ENCODE measurements at places on chromosomes 3 and 15.

DNA sequence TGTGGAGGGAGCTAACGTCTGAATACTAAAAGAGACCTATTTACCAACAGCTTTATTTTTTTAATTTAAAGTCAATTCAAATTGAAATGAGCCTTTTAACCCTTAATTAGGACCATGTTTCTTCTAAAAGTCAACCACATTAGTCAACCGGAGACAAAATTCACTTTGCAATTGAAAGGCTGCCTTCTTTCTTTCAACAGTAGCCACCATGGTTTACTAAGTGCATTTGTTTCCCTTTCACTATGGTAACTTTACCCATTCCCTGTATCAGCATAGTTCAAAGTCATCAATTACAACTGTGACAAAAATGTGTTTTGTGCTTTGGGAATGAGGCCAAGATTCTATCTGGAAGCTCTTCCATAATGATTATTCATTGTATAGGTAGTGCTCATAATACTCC is 225.4 kb downstream of the EPHA3 start:
- DNase-seq: peak; percentile 10

- no peak for DNase-seq
These were observed 36.1 kb downstream of the LSM3 start for GRCh38 chr3:14214764-14215163.

- DNase-seq: peak; percentile 82
These were observed 45.7 kb downstream of the WDR76 start for GRCh38 chr15:43872416-43873020.

DNA sequence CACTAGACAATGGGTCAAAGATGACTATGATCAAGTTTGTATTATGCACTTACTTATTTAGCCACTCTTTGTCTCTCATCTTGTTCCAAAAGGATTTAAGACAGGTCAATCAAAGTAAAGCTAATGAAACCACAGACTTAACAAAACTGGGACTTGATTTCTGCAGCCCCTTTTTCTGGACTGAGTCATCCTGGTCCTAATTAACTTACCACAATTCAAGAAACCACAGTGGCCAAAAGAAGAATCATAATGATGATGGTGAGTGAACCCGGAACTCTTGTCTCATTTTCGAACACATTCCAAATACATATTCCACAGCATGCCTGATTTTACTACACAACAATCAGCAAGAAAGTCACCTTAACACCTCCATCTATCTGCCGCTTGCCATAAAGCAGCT is 1333.0 kb downstream of the ROBO1 start:
- DNase-seq: no peak

GRCh38 chr3:31532587-31533168 is at the start of gene STT3B:
TSS of gene STT3B (plus strand) at chr3:31532925. CDS start at chr3:31532999, 74 bp downstream.
- DNase-seq: peak; percentile 93

GRCh38 chr3:85835857-85836440 is 877.2 kb downstream of the CADM2 start:
- DNase-seq: no peak

GRCh38 chr3:1056744-1057143 is 36.1 kb upstream of the CNTN6 start:
- DNase-seq: peak; percentile 18

GRCh38 chr3:24242012-24242698 is 252.5 kb downstream of the THRB start:
- peak; percentile 87 for DNase-seq

GRCh38 chr15:73573037-73573436 is 60.2 kb downstream of the NPTN start:
- no peak for DNase-seq

DNA sequence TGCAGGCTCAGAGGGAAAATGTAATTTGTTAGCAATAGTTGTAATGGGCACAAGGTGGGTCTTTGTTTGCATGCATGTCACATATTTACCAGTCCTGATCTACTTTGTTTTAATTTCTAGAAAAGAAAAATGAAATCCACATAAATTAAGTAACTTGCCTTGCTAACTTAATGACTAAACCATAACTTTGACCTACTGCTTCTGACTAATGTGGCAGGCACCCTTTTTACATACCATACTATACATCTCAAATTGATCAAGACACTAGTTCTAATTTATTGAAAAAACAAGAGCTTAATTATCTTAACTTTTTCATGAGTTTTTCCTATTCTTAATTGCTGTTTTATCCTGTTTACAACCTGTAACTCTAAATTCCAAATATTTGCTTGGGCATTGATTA is 93.2 kb downstream of the ATP11B start:
- DNase-seq: no peak

DNA sequence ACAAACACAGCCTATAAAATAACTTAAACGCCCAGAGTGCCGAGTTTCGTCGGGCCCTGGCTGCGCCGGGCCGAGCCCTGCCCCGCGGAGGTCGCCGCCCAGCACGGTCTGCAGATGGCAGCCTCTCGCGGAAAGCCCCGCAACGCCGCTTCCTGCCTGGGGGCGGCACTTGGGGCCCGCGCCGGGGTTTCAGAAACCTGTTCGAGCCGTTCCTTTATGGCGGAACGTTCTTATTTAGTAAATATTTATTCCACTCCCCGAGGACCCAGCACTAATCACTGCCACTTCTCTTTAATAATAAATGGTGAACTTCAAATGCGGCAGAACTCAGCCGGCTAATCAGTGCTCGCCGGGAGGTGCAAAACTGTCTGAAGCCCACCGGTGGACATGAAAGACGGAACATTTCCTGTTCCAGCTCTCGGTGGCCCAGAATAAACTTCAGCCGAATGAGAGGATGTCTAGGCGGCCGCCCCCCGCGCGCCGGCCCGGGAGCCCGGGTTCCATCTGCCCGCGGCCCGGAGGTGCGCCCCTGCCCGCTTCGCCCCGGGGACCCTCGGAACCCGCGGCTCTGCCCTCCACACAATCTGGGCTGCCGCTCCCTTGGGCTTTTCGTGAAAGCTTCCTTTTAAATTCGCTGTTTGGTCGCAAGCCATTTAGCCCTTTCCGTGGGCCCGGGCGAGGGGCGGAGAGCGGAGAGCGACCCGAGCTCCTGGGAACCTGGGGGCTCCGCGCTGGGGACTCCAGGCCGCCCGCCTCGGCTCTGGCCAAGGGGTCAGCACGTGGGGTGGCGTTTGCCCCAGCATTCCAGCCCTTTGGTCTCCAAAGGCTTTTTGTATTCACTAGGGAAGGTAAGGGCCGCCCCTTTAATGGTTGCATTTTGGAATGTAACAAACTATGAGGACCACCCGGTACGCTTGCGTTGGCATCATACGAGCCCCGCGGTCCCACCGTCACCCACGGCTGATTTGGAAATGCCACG is 110.8 kb upstream of the ATP11B start:
- peak; percentile 76 for DNase-seq

GRCh38 chr3:138873471-138874278 is 38.9 kb upstream of the PIK3CB start:
- DNase-seq: no peak

DNA sequence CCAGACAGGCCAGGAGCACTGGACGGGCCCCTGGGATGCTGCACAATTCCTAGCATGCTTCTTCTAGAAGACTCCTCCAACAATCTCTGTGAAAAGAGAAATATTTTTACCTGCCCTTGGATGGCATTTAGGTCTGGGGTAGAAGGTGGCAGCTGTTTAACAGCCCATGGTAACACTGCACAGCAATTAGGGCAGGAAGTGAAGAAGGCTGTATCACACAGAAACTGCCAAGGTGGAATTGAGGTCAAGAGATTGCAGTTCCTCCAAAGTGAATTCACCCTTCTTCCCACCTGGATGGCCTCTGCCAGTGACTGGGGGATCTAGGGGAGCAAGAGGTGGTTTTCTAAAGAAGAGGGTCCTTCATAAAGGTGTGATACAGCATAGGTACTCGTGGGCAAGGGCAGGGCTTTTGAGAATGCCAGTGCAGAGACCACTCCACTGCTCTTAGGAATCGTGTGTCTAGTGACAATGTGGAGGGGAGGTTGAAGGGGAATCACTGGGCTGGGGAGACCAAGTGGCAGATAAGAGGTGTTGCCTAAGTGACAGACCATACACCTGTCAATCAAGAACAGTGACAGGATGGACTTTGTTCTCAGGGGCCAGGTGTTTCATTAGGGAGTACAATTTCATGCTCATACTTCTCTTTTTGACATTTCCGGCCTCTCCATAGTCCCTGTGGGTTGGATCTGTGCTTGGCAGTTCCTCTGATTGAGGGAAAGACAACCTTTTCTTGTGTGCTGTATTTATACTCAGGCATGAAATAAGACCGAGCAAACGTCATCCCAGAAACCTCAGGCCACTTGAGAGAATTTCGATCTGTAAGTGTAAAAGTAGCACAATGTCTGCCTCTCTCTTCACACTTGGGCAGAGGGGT is 83.5 kb upstream of the BCL6 start:
- no peak for DNase-seq

DNA sequence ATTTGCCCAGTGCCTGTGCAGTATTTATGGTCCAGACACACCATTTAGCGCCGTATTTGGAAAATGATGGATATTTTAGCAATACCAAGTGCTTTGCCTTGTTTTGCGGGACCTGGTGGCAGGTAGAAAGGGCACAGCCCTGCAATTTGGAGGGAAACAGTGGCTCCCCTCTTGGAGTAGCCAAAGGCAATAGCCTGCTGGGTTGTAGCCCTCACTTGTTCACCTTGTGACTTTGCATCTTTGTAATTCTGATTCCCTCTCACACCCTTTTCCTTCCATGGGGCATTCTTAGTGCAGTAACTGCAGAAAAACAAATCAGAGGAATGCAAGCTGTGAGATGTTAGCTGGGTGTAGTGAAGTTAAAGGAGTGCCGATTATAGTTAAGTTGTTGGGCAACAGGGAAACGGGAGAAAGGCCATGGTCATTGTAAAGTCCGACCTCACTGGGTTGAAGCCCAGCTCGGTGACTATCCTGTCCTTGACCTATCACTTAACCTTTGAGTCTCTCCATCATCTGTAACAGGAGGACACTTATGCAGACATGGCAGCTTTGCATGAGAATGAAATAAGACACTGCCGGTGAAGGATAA is 131.0 kb upstream of the KLHL25 start:
- DNase-seq: no peak

- DNase-seq: no peak
These were observed 38.2 kb downstream of the SHQ1 start for GRCh38 chr3:72810063-72810462.

DNA sequence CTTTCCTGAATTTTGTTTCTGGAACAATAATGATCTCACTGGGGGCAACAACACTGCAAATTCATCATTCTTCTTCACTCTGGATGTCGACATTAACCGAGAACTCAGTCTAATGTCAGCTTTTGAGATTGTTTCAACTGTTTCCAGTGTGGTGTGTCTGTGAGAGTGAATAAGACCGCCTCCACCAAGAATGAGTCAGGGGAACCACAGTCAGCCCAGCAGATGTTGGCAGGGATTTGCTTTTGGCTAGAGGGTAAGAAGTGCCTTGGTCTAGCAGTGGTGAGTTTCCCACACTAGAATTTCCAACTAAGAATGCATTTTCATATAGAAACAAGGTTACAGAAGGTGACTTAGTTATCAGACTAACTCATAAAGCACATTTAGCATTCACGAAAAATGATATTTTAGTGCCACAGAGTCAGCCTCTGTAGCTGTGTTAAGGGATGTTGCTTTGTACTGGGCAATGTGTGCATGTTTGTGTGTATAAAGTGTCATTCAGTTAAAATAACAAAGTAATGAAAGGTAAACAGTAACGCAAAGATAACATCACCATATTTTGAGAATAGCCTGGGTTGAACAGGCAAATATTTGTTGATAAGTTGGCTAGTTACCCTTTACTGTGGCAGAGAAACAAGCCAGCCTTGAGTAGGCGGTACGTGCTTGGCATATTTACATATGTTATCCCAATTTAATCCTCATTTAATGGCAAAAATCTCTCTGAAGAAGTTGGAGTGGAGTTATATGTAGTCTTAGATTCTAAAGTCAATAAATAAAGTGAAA is 33.8 kb downstream of the DRD3 start:
- peak; percentile 39 for DNase-seq

- DNase-seq: no peak
These were observed 3.1 kb upstream of the LOXL1 start for GRCh38 chr15:73923156-73923487.

DNA sequence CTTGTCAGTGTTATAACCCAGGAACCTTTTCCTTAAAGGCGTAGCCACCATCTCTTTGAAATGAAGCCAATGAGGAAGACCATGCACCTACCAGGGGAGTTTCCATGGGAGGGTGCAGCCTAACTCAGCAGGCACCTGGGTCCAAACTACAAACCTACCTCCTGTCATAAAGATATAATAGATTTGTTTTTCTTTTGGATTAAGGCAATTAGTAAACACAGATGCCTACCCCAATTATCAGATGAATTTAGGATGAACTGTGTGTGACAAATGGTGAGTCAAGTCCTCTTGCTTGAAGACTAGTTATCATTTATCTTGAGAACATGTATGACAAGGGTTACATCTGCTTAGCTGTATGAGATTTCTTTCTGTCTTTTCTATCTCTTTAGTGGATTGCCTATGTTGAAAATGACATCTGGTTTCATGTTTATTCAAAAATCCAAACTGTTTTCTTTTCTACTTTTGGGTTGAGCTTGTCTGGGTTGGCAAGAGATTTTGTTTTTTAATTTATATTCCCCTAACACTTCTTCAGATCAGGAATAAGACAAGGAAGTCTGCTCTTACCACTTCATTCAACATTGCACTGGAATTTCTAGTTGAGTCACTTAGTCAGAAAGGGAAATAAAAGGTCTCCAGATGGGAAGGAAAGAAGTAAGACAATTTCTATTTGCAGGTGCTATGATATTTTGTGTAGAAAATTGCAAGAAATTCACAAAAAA is 149.9 kb downstream of the NEK10 start:
- DNase-seq: no peak

DNA sequence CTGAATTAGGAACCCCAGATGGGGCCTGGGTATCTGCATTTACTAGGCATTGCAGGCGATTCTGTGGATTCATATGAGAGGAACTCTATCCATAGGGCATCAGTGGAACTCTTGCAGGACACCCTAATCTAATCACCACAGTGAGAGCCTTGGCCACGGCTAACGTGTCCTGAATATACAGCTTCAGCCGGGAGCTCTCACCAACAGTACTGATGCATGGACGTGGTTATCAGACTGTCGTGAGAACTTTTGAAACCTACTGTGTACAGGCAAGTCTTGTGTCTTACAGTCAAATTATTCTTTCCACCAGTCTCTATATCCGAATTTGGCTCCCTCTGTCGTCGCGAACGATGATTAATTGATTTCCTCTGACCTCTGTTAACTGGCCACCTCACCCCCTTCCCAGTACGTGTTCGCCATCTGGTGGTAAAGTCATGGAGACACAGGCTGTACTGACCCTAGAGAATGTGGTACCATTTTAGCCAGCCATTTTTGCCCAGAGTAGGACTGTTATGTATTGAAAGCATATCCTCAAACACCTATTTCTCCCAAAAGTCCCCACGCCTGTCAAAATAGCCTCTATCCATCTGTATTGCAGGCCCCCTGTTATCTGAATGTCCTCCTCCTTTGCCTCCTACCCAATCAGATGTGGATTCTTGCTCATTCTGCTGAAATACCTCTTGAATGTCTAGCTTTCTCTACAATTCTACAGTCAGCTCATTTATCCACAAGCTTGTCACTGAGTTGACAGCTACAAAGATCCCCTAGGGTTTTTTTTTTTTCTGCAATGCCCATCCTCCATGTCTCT is 39.7 kb downstream of the GLDN start:
- peak; percentile 81 for DNase-seq

GRCh38 chr3:61882253-61882652 is 320.9 kb downstream of the PTPRG start:
- DNase-seq: no peak

- no peak for DNase-seq
These were observed 92.6 kb downstream of the AAGAB start for GRCh38 chr15:67161881-67162280.
